ENCODE measurements at places on chromosomes 1 and 21. TPM values are rescaled to one million over a fixed set of nuclear protein-coding genes. Genes with fewer than 3 reads are reported as not detected.

DNA sequence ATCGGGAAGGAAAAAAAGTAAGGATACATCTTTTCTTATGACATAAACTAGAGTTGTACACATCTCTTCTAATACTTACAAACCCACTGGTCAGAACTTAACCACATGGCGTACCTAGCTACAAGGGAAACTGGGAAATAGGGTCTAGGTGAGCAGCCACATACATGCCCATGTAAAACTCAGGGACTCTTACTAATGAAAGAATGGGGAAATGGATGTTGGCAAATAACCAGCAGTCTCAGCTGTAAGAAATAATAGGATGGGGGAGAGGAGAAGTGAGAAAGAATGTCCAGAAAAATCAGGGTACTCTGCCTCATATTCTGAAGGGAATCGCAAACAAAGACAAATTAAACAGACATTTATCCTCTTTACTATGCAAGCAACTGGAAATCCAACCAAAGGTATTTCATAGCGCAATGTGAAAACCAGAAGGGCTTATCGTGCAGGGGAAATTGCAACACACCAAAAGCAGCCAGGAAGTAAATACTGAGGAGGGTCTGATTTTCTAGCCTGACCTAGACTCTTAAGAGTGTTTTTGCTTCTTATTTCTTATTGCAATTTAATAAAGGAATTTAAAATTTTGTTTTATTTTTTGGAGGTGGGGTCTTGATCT lies 17.5 kb downstream of the GTF2B start:
- H3K27me3 ChIP-seq = no peaks in the 10 kb centered on the region
- peaks cover 11% of the 10 kb centered on the region for H3K4me1 ChIP-seq
- H3K4me3 ChIP-seq = no peak overlapping the region
- H3K36me3 ChIP-seq = no peaks in the 10 kb centered on the region
- H3K27ac ChIP-seq = no peak overlapping the region

GRCh38 chr1:78370356-78370755 lies 120.4 kb upstream of the PTGFR start:
- H3K27me3 ChIP-seq = no peaks in the 10 kb centered on the region
- peak overlapping the region; percentile 68 for H3K27ac ChIP-seq
- no peaks in the 10 kb centered on the region for H3K36me3 ChIP-seq
- no peak overlapping the region for H3K4me3 ChIP-seq
- H3K4me1 ChIP-seq = no peaks in the 10 kb centered on the region

GRCh38 chr1:115641762-115642167 lies at the start of gene VANGL1:
TSS of gene VANGL1 (plus strand) at chr1:115641970. CDS start at chr1:115651414, 9,444 bp downstream.
- peak within 1 kb of the TSS; percentile 93 for H3K4me3 ChIP-seq
- DNase-seq = no peak
- H3K4me1 ChIP-seq = no peaks in the 10 kb centered on the region
- H3K36me3 ChIP-seq = no peaks in the 10 kb centered on the region
- no peaks in the 10 kb centered on the region for H3K27me3 ChIP-seq

GRCh38 chr21:33022489-33022827 lies 3.3 kb upstream of the OLIG2 start:
- no peak overlapping the region for H3K4me3 ChIP-seq
- H3K27ac ChIP-seq = no peak overlapping the region
- H3K36me3 ChIP-seq = no peaks in the 10 kb centered on the region
- H3K4me1 ChIP-seq = peaks cover 5% of the 10 kb centered on the region
- no peak for DNase-seq
- H3K27me3 ChIP-seq = peaks cover 100% of the 10 kb centered on the region

- no peak overlapping the region for H3K27ac ChIP-seq
- DNase-seq = no peak
- H3K4me3 ChIP-seq = no peak overlapping the region
- H3K4me1 ChIP-seq = peaks cover 4% of the 10 kb centered on the region
- H3K36me3 ChIP-seq = no peaks in the 10 kb centered on the region
These were observed 12.9 kb downstream of the PTPN14 start for GRCh38 chr1:214538496-214538895.

DNA sequence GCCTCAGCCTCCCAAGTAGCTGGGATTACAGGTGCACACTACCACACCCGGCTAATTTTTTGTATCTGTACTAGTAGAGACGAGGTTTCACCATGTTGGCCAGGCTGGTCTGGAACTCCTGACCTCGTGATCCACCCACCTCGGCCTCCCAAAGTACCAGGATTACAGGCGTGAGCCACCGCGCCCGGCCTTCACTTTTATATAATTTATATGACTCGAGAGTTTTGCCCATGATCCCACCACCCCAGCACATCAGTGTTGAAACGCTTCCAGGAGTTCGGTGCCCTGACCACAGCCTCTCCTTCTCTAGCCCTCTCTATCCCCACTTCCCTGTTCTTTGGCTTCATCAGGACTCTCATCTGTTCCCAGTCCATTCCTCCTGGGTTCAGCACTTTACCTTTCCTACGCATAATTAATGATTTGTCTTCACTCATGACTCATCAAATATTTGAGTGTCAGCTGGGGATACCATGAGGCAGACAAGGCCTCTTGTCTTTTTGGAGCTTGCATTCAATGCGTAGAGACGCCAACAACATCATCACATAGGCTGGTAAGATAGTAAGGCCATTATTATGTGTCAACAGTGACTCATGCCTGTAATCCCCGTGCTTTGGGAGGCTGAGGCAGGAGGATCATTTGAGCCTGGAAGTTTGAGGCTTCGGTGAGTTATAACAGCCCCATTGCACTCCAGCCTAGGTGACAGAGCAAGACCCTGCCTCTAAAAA lies 1.4 kb downstream of the PMF1 start:
- no peak overlapping the region for H3K27ac ChIP-seq
- no peaks in the 10 kb centered on the region for H3K27me3 ChIP-seq
- peaks cover 12% of the 10 kb centered on the region for H3K4me1 ChIP-seq
- no peaks in the 10 kb centered on the region for H3K36me3 ChIP-seq
- H3K4me3 ChIP-seq = peak overlapping the region; percentile 76

- DNase-seq = no peak
- no peak overlapping the region for H3K27ac ChIP-seq
- no peaks in the 10 kb centered on the region for H3K36me3 ChIP-seq
- H3K4me3 ChIP-seq = no peak overlapping the region
These were observed 55.6 kb downstream of the UCK2 start for GRCh38 chr1:165883056-165883455.

DNA sequence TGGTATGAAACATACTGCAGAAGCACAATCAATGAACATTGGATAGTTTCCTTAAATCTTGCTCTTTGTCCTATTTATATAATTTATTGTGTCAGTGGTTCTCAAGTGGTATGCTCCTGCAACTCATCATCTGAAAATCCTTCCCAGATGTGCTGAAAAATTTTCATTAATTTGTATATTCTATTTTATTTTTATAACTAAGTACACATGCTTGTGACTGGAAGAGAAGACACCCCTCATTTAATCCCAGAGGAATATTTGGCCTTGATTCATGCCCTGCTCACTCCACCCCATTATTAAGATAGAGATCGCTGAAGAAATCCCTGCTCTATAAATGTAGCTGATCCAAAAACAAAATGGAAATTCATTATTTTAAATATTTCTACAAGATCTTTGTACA lies 870.5 kb upstream of the CXADR start:
- no peak for DNase-seq
- no peak overlapping the region for H3K4me3 ChIP-seq
- H3K36me3 ChIP-seq = no peaks in the 10 kb centered on the region
- H3K27ac ChIP-seq = no peak overlapping the region

GRCh38 chr21:42198929-42199867 lies 19.7 kb upstream of the ABCG1 start:
- no peak overlapping the region for H3K4me3 ChIP-seq
- no peak for DNase-seq
- no peaks in the 10 kb centered on the region for H3K27me3 ChIP-seq

DNA sequence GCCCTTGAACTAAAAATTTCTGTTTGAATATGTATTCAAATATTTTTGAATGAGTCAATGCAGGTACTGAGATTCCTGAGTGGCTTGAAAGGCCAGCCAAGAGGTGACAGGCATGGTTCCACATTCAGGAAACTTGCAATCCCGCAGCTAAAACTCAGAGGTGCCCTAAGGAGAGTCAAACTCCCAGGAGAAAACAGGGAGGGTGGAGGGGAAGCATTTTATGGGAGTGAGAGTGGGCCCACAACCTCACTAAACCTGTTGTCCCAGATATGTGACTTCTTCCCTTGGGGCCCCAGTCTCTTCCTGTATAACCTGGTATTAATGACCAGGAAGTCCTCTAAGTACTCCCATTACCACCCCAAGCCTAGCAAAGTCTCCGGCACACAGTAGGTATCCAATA lies 189.6 kb downstream of the PLPP3 start:
- H3K4me1 ChIP-seq = no peaks in the 10 kb centered on the region
- H3K36me3 ChIP-seq = no peaks in the 10 kb centered on the region
- H3K27me3 ChIP-seq = no peaks in the 10 kb centered on the region
- DNase-seq = no peak
- no peak overlapping the region for H3K27ac ChIP-seq

- peak overlapping the region; percentile 87 for H3K27ac ChIP-seq
- H3K36me3 ChIP-seq = no peaks in the 10 kb centered on the region
- H3K27me3 ChIP-seq = no peaks in the 10 kb centered on the region
These were observed 14.7 kb upstream of the KCNE1 start for GRCh38 chr21:34526618-34527290.

DNA sequence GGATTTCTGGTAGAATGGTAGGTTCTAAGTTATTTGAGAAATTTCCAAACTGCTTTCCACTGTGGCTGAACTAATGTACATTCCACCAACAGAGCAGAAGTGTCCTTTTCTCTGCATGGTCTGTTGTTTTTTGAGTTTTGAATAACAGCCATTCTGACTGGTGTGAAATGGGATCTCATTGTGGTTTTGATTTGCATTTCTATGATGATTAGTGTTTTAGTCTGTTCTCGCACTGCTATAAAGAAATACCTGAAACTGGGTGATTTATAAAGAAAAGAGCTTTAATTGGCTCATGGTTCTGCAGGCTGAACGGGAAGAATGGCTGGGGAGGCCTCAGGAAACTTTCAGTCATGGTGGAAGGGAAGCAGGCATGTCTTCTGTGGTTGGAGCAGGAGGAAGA lies 80.3 kb downstream of the SDCCAG8 start:
- no peaks in the 10 kb centered on the region for H3K4me1 ChIP-seq
- no peak overlapping the region for H3K27ac ChIP-seq
- no peak overlapping the region for H3K4me3 ChIP-seq
- no peaks in the 10 kb centered on the region for H3K27me3 ChIP-seq
- DNase-seq = no peak
- H3K36me3 ChIP-seq = no peaks in the 10 kb centered on the region

DNA sequence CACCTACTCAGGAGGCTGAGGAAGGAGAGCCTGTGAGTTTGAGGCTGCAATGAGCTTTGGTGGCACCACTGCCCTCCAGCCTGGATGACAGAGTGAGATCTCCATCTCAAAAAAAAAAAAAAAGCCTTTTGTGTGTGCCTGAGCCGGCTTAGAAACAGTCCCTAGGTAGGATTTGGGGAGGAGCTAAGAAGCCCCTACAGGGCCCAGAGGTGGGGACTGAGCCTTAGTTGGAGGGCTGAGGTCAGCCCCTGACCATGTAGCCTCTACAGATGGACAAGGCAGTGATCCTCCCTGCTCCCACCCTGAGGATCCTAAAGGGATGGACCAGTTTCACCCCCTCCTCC lies 2.5 kb downstream of the ADAMTSL4 start:
- H3K27ac ChIP-seq = peak overlapping the region; percentile 97
- H3K36me3 ChIP-seq = no peaks in the 10 kb centered on the region
- DNase-seq = no peak
- H3K4me1 ChIP-seq = peaks cover 20% of the 10 kb centered on the region

GRCh38 chr1:164716992-164717703 lies 158.2 kb downstream of the PBX1 start:
- no peaks in the 10 kb centered on the region for H3K27me3 ChIP-seq
- no peaks in the 10 kb centered on the region for H3K36me3 ChIP-seq
- no peak overlapping the region for H3K27ac ChIP-seq
- no peak overlapping the region for H3K4me3 ChIP-seq

DNA sequence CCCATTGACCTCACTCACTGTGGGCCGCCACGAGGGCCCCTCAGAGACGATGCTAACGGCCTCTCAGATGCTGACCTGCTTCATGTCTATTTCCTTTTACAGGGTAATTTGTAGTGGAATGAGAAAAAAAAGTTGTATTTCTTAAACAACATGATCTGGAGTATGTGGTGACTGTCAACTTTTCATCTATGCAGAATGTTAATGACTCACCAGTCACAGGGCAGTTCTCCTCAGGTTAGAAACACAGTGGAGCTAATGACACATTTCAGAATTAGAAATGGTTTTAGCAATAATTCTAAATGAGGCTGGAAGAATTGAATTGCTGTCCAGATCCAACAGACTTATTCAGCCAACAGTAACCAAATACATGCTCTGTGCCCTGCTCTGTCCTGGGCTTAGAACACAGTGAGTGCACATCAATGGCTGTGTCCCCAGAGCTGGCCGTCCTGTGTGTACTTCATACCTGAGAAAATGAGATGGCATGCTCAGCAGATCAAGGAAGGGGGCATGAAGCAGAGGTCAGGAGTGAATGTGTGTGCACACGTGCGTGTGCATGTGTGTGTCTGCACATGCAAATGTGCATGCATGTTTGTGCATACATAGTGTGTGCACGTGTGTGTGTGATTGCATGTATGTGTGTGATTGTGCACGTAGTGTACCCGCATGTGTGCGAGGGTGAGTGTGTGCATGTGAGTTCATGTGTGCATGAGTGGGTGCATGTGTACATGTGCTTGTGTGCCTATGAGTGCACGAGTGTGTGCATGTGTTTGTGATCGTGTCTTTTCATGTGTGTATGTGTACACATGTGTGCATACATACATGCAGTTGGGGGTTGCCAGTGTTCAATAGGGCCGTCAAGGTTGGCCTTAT lies 145.3 kb downstream of the PCBP3 start:
- DNase-seq = no peak
- no peak overlapping the region for H3K4me3 ChIP-seq
- peaks cover 19% of the 10 kb centered on the region for H3K27me3 ChIP-seq
- no peaks in the 10 kb centered on the region for H3K36me3 ChIP-seq
- no peaks in the 10 kb centered on the region for H3K4me1 ChIP-seq

- H3K36me3 ChIP-seq = no peaks in the 10 kb centered on the region
- H3K27me3 ChIP-seq = peaks cover 4% of the 10 kb centered on the region
These were observed 439.4 kb downstream of the PTPRU start for GRCh38 chr1:29675481-29676263.

DNA sequence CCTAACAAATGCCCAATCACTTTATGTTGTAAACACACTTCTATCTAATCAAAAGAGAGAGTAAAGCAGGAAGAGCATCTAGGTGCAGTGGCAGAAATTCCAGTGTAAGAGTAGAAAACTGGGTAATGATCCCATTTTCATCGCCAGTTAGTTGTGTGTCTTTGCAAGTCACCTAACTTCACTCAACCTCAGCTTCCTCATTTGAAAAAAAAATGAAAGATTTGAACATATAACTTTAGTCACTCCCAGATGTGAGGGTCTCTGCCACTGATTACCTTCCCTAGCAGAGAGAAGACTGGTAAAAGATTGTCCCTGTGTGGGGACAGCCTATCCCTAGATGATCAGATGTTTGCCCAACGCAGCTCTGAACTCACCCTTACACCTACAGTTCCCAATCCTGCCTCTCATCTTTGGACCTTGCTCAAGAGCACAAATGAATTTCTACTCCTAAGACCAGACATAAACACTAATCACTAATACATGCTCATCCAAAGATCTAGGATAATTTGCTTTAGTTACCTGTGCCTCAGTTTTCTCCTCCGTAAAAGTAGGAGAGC lies 25.2 kb upstream of the DUSP23 start:
- H3K4me3 ChIP-seq = no peak overlapping the region
- no peaks in the 10 kb centered on the region for H3K4me1 ChIP-seq
- no peaks in the 10 kb centered on the region for H3K27me3 ChIP-seq
- no peak overlapping the region for H3K27ac ChIP-seq

AVPR1B gene
- not detected for total RNA-seq

USH2A gene
- not detected for total RNA-seq

RBM11 gene
- 5.6 TPM for total RNA-seq

TEKT2 gene
- 0.98 TPM for total RNA-seq

SSBP3 gene
- total RNA-seq = 28.0 TPM

HCRTR1 gene
- not detected for total RNA-seq

All from breast epithelium (tissue), 4 donors.